ENCODE measurements at places on chromosomes 2 and 18.

GRCh38 chr2:85706599-85707296, 12.6 kb downstream of the GNLY start:
- no peak for DNase-seq

GRCh38 chr18:54829856-54830255, 1.6 kb downstream of the RAB27B start:
- DNase-seq, result no peak

- DNase-seq, result no peak
Observed at GRCh38 chr2:42931146-42931817, 138.9 kb upstream of the HAAO start.

- no peak for DNase-seq
Observed at GRCh38 chr2:55003706-55004639, 46.3 kb downstream of the RTN4 start.

DNA sequence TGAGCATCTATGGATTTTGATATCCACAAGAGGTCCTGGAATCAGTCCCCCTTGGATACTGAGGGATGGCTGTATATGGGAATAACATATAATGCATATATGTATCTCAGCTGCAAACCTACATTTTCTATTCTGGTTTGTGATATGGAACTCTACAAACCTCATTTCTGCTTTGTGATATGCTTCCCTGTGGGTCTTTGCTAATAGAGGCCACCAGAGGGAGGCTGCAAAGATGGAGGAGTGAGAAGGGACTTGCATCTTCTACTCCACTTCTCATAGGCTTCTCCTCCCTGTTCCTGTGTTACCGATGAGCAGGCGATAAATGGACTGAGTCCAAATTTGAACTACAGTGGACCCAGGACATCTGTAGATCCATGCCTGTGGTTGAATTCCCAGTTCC, 37.8 kb downstream of the ARID5A start:
- no peak for DNase-seq

DNA sequence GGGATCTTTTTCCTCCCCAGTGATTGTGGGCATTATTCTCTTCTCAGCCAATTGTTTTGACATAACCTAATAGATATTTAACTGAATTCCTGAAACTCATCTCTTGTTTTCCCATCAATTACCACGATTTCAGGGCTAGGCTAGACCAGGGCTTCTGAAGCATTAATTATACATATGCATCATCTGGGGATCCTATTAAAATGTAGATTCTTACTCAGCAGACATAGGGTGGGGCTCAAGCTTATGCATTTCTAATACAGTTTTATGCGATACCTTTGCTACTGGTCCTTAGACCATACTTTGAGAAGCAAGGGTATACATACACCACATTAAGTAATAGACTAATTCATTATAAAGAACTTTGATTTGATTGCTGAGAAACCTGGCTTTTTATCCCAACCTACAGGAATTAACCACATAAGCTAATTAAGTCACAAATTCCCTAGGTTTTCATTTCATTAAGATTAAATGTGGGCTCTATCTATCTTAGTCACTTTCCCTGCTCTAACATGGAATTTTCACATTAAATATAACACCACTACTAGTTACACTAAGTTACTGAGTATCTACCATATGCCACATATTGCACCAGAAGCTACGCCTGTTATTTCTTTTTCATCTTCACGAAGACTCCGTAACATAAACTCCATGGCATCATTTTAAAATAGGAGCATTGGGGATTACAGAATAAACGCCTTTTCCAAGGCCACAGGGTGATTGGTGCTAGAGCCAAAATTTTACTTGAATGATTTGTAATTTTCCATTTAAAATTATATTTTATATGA, 417.5 kb downstream of the DPP10 start:
- DNase-seq, result no peak

GRCh38 chr2:26892133-26892532, 44.2 kb downstream of the DPYSL5 start:
- no peak for DNase-seq

DNA sequence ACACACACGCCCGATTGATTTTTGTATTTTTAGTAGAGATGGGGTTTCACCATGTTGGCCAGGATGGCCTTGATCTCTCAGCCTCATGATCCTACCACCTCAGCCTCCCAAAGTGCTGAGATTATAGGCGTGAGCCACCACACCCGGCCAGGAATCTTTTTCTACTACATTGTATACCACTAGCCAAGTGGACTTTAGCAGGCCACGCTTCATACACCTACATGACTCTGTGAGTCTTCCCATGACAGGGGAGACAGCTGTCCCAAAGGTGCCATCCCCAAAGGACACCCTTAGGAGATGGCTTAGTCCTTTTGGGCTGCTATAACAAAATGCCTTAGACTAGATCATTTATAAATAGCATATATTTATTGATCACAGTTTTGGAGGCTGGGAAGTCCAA, 32.8 kb downstream of the ERMN start:
- DNase-seq, result no peak

DNA sequence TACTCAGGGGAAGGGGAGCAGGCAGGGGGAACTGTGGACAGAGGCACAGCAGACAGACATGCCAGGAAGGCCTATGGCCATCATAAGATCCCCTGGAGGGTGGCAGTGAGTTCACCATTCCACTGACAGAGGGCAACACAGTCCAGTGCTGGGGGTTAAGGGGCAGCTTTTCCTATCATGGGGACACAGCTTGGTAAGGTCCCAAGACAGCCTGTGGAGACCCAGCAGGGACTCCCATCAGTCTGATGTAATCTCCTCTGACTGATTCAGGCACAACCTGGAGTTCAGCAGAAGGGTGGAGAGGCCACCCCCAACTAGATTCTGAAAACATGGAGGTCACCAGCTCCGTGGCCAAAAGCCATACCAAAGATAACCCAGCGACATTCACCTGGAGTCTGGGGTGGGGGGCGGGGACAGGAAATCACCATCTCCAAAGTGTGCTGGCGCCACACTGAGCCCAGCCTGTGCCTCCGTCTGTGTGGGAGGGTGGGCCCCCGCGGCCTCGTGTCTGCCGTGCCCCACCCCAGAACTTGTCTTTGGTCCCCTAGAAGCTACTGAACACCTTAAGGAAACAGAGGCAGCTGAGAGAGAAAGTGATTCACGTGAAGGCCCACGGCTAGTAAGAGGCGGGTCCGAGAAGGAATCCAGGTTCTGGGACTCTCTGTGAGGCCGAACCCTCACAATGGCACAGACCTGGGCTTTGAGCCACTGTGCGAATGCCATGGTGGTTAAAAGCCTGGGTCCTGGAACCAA, 28.6 kb downstream of the DNMT3A start:
- no peak for DNase-seq

DNA sequence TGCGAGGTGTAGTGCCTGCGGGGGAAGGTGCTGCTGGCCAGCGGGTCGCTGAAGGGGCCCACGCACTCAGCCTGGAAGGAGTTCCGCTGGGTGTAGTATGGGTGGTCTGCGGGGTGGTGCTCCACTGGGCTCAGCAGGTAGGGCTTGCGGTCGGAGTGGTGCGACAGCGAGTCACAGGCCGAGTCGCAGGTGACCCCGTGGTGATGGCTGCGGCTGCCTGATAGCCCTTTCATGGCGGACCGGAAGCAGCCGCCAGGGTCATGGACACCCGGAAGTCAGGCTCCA, 429.8 kb downstream of the TGIF1 start:
- no peak for DNase-seq

DNA sequence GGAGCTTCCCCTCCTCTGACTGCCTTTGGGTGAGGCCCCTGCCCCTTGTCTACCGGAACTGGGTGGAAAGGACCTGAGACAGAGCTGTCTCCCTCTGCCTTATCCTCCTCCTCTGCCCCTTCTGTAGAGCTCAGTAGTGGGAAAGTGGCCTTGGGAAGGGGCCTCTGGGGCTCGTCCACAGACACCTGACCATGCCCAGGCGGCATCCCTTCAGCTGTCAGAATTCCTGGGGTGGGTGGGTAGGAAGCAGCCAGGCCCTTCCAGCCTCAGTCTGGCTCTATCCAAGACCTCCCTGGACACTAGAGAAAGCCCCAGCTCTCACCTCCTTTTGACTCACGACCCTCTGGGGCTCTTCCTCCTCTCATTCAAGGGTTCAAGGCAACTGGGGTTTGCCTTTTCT, 35.6 kb downstream of the B3GNT2 start:
- DNase-seq, result no peak

DNA sequence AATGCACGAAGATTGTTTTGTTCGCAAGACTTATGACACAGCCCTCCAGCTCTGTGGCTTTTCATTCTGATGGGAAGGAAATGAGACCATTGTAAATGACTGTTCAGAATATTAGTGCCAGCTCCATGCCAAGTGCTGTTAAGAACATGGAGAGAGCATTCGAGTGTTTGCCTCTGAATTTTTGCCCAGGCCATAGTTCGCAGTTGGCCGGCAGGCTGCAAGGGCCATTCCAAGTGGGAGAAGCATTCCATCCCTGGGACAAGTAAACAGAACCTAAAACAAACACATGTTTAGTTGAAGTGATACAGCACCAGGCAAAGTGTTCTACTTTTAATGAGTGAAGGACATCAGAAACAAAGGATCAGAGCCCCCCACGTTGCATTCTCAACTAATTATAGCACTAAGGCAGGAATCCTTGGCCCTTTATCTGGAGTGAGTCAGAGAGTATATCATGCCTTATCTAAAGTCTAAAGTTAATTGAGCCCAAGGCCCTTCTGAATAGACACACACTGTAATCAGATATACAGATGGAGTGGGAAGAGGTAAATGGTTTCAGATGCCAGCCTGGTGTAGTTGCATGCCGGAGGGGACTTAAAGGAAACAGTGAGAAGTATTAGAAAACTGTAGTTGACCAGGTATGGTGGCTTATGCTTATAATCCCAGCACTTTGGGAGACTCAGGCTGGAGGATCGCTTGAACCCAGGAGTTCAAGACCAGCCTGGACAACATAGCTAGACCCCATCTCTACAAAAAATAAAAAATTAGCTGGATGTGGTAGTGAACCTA, 53.3 kb downstream of the NEDD4L start:
- DNase-seq, result no peak

- no peak for DNase-seq
Observed at GRCh38 chr2:202944816-202945215, 32.7 kb downstream of the CARF start.

DNA sequence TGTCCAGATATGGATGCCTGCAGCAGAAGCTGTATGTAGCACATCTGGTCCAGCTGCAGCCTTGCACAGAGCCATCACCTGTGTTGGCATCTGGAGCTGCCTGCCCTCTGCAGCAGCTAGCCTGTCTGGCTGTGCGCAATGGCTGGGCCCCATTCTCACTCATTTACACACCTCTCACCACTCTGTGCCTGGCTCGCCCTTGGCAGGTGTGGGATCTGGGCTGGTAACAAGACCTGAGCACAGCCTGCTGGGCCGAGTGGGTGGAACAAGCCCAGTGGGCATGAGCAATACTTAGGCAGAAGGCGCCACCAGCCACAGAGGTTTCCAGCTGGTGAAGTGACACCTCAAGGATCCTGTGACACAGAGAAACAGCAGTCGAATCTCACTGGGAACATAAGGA, 714.1 kb downstream of the NUP35 start:
- no peak for DNase-seq

- DNase-seq, result no peak
Observed at GRCh38 chr18:43650426-43650825, 373.1 kb upstream of the SYT4 start.

DNA sequence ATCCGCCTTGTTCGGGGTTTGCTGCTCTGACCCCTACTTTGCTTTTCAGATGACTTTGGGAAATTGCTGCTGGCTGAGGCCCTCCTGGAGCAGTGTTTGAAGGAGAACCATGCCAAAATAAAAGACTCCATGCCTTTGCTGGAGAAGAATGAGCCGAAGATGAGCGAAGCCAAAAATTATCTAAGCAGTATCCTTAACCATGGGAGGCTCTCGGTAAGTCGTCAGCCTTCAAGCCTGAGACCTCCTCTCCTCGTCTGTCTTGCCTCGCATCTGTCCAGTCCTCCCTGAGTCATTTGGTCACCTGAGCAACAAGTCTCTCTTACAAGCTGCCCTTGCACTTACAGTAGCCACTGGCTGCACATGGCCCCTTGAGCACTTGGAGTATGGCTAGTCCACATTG, 34.7 kb upstream of the MCFD2 start:
- DNase-seq, result no peak

- DNase-seq, result no peak
Observed at GRCh38 chr2:47508641-47509040, 105.7 kb downstream of the MSH2 start.

GRCh38 chr2:138564586-138565229, 63.1 kb downstream of the SPOPL start:
- no peak for DNase-seq

DNA sequence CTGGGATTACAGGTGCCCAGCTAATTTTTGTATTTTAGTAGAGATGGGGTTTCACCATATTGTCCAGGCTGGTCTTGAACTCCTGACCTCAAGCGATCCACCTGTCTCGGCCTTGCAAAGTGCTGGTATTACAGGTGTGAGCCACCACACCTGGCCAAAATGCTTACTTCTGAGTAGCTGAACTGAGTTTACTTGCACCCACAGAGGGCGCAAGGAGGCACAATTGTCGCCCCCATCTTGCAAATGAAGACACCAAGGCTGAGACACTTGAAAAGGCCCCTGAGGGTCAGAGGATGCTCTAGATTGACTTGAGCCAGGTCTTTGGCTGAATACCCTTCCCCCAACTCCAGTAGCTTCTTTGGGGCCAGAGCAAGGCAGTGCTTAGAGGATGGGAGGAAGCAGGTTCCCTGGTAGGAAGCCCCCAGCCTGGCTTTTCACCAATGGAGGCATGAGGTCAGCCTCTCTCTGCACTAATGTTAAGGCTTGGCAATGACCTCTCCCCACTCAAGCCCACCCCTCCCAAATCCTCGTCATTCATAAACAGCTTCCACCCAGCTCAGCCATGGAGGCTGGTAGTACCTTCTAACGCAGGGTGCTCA, 14.5 kb upstream of the KIF1A start:
- DNase-seq, result no peak

- DNase-seq, result no peak
Observed at GRCh38 chr2:58239243-58239925, 1.7 kb downstream of the FANCL start.

GRCh38 chr2:5991305-5991968, 299.3 kb downstream of the SOX11 start:
- no peak for DNase-seq

DNA sequence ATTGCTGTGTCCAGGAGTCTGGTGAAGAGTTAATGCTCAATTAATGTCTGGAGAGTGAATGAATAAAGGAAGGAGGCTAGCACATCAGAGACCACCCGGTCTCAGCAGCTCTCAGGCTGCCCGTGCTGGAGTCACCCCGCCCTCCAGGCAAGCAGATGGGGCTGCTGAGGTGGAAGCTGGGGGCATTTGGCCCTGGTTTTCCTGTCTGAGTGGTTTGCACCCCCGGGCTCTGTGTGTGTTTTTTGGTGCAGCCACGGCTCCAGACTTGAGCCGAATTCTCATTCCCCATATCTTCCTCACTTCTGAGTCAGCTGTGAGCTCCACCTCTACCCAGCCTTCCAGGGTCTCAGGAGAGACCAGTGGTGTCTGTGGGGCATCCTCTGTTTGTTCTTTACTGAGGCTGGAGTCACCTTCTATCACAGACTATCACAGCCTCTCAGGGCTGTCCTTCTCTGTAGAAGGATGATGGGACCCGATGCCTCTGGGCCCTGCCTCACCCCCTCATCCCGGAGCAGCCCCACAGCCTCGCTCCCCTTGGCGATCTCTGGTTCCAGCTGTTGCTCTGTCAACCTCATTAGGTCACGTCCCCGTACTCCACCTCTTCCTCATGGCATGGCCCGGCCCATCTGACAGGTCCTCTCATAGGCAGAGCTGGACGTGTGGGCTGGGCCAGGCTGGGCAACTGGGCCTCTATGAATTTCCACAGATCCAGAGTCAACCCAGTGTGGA, 60.8 kb downstream of the HS1BP3 start:
- DNase-seq, result no peak

Data from activated naive CD4-positive, alpha-beta T cell (primary cell).